ENCODE measurements at places on chromosomes 7 and 10.
A peak's percentile ranks its signal among the peaks of the same experiment; 100 is the strongest.

DNA sequence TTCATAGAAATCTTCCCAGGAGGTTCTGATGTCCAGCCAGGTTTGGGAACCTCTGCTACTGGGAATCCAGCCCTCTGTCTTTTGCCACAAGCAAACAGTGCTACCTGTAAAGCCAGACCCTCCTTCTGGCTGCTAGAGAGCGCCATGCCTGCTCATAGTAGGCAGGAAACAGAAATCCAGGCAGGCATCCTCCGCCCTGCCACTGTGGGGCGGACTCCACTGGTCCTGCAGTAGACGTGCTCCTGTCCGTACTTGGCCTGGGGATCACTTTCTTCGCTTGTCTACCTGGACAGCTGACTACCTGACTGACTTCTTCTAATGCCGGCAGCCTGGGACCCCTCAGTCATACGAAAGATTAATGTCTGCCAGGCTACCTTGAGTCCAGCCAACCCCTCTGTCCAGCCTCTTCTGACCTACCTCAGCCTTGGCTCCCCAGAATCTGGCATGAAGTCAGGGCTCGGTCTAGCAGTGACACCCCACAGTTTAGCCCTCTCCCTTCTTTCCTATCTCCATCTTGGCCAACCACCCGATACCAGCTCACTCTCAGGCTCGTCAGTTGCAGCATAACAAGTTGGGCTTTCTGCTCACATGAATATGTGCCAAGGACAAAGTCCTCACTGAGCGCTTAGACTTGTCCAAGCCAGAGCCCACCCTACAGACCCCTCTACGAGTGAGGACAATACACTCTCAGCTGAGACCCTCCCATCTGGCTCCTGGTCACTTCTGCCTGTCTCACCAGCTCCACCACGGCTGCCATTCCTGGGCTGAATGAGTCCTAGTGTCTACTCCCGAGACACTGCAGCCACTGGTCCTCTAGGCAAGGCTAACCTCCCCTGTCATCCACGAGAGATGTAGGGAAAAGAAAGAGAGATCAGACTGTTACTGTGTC lies 43.9 kb upstream of the OPALIN start:
- no peak for DNase-seq

DNA sequence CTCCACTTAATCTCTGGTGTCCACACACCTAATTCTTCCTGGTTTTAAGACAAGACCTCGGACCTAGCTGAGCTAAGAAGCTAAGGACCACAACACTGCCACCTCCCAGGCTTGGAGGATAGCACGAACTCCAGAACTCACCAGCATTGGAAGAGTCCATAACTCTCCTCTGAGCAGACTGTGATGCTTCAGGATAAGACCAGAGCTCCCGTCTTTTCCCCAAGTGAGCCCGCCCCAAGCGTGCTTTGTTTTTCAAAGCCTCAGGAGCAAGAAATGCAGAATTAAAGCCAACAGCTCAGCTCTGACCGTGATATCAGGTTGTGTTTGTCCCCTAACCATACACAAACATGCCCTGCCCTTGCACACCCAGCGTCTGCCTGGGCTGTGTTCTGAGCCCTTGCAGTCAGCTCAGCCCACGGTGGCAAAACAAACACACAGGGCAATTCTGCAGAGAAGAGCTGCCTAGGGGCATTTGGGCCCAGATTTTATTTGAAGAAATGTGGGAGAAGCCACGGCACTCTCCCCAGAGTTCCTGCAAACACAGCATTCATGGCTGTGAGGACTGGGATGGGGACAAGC lies 145.4 kb downstream of the WDR11 start:
- no peak for DNase-seq

DNA sequence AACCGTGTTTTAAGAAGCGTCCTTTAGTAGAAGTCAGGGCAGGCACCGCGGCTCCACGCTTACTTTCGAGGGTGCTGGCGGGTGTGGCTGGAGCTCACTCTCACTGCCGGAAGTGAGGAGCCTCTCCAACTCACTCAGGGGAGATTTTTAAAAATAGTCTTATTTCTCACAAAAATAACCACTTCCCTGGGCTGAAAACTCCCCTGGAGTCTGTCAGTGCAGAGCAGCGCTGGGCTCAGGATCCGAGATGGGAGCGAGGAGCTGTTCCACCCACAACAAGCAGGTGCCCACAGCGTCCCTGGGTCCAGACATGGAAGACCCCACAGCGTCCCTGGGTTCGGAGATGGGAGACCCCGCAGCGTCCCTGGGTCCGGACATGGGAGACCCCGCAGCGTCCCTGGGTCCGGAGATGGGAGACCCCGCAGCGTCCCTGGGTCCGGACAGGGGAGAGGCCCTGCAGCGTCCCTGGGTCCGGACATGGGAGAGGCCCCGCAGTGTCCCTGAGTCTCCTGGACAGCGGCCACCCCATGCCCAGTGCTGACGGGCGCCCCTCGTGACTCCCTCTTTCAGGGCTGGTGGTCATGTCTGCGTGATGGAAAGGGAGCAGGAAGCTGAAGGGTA lies 51.2 kb downstream of the VIPR2 start:
- DNase-seq = peak; percentile 54

GRCh38 chr10:103525901-103526300 lies 32.4 kb downstream of the NEURL1 start:
- DNase-seq = no peak

- DNase-seq = no peak
Measured at GRCh38 chr10:132296666-132297443, 10.9 kb downstream of the STK32C start.

- no peak for DNase-seq
Measured at GRCh38 chr10:3248526-3249306, 76.1 kb upstream of the PITRM1 start.

GRCh38 chr7:69476416-69476815 lies 121.9 kb upstream of the AUTS2 start:
- DNase-seq = no peak

DNA sequence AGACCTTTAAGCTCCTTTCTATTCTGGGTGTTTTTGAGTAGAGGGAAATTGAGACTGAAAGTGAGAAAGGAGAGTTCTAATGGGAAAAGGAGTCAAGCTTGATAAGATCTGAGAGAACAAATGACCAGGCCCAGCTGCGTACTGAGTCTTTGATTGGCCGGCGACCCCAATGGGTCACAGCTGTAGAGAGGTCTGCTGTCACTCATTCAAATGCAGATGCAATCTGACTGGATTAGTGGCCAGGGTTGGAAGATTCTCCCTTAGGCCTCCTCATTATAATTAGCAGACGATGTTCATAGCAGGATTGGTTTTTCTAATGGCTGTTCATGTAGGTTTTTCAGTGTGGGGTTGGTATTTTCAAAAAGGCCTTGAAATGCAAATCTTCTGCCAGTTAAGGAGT lies 127.2 kb upstream of the SLC25A13 start:
- no peak for DNase-seq

DNA sequence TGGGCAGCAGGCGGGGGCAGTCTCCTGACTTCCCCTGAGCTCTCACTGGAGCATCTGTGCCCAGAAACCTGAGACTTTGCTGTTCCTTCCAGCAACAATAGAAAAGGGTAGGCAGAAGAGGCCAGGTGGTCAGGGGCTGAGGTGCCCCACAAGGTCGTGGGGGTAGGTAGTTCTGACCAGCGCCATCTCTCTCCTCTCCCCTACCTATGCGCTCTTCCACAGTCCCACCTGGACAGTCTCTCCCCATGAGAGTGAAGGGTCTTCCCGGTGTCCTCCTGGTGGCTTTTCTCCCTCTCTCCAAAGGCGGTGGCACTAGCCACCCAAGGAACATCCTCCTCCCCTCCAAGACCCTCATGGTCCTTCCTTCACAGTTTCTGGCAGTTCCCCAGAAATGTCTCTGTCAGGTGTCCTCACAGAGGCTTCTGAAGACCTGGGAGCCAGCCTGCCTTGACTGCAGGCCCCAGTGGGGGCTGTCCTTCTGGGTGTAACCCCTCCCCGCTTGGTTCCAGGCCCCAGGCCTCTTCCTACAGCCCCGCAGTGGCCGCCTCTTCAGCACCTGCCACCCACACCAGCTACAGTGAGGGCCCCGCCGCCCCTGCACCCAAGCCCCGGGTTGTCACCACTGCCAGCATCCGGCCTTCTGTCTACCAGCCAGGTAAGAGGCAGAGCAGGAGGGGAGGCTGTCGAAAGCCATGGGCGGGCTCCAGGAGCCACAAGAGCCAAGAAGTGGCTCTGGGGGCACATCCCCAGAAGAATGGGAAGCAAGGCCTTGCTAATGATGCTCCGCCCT lies 41.3 kb downstream of the LDB3 start:
- DNase-seq = no peak

DNA sequence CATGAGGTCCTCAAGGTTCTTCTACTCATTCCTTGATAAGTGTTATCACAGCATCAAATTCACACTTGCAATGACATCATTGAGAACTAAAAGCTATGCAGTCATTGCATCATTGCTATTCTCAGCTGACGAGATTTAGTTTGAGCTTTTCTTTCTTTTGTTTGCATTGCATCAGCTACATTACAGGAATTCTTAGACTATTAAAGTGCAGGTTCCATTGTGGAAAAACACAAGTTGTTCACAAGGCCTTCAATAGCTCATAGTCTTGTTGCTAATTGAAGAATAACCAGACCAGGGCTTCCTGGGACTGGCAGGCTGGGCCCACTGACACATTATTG lies 139.3 kb downstream of the CXCL12 start:
- DNase-seq = no peak

- DNase-seq = no peak
Measured at GRCh38 chr10:48958598-48959190, 19.1 kb upstream of the LRRC18 start.

- no peak for DNase-seq
Measured at GRCh38 chr7:77415476-77415822, 700 bp downstream of the GSAP start.

DNA sequence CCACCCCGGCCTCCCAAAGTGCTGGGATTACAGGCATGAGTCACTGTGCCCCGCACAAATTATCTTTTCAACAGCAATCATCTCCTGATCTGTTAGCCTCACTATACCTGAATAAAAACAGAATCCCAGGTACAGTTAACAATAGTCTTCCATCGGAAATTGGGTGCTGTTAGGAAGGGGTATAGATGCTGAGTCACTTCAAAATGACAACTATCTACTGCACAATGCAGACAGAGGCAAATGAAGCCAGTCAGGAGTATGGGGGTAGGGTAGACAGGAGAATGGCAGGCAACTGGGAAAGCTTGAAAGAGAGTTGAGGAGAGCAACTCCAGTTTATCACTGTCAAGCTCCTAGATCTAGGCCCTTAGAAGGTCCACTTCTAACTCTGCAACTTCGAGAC lies 40.3 kb downstream of the LBX1 start:
- no peak for DNase-seq

GRCh38 chr7:40611095-40611871 lies 476.5 kb downstream of the SUGCT start:
- DNase-seq = no peak

DNA sequence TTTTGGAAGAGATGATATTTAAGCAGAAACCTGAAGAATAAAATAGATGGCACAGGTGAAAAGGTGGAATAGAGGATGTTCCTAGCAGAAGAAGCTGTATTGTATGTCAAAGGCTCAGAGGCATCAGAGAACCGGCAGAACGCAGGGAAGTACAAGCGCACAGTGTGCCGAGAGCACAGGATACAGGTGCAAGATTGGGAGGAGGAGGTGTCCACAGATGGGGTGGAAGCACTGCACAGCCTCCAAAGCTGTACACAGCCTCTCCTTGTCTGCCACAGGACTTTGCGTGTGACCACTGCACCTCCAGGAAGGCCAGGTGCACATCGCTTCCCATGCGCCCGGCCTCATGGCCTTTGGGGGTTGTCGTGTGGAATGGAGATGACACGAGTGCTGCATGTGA lies 23.3 kb upstream of the SEC61G start:
- no peak for DNase-seq

GRCh38 chr7:142511801-142512200 lies 237.5 kb upstream of the PRSS1 start:
- DNase-seq = no peak

- DNase-seq = no peak
Measured at GRCh38 chr7:151080067-151080521, 515 bp downstream of the FASTK start.

- DNase-seq = no peak
Measured at GRCh38 chr10:127992376-127992775, 85.5 kb downstream of the PTPRE start.

- peak; percentile 40 for DNase-seq
Measured at GRCh38 chr10:130560116-130560515, 423.9 kb downstream of the GLRX3 start.

DNA sequence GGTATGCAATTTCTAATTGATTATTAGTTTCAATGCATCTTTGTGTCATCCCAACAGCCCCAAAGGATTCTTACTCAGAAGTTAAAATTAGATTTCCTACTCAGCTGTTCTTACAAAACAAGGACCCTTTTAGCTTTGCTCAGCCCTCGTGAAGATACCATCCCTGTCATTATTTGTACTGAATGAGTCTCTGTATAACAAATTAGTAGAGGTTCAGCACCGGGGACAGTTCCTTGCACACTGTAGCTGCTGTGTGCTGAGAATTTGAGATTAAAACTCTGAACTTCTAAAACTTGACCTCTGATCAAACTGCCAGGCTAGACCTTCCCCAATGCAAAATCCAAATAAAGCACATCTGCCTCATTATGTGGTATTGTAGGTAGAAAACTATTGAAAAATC lies 299.1 kb downstream of the LHFPL3 start:
- no peak for DNase-seq

DNA sequence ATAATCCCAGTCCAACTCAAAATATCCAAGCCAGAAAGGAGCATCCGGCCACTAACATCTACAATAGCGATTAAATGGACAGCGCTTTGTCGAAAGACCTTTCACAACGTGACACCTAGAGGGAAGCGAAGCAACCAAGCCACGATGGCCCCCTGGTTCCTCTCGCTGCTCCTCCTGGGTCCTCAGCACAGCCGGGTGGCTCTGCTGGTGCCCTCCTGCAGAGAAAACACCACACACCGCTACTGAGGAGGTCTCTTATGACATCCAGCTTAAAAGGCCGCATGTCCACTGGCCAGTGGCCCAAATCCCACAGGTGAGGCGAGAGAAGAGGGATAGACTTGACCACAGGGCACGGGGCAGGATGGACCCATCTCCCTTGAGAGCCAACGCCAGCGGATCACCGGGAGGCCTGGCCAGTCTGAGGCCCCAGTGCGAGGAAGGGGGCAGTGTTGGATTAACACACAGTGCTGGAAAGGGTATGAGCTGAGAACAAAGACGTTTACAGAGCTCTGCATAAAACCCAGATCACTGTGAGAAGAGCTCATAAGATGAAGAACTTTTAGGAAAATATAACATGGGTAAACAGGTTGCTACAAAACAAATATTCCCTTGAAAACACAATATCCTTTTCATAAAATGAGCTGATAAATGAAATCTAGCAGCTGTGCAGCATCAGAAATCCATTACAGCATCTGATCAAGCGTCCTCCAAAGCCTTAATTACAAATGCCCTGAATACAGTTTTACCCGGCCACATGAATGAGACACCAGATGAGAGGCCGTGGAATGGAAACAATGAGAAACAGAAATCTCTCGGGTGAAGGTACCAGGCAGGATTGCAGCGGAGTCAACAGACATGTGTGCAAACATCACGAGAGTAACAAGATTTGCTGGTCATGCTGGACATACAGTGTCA lies 236.7 kb downstream of the DIP2C start:
- DNase-seq = no peak

GRCh38 chr10:119657725-119658124 lies 6.5 kb downstream of the BAG3 start:
- no peak for DNase-seq
